Left forelimb (tissue), 1 donor: ENCODE measurements at places on chromosomes 16 and 17.
A peak's percentile ranks its signal among the peaks of the same experiment; 100 is the strongest.

- DNase-seq: no peak
These were observed 64.7 kb downstream of the ZFHX3 start for GRCh38 chr16:72983241-72983640.

DNA sequence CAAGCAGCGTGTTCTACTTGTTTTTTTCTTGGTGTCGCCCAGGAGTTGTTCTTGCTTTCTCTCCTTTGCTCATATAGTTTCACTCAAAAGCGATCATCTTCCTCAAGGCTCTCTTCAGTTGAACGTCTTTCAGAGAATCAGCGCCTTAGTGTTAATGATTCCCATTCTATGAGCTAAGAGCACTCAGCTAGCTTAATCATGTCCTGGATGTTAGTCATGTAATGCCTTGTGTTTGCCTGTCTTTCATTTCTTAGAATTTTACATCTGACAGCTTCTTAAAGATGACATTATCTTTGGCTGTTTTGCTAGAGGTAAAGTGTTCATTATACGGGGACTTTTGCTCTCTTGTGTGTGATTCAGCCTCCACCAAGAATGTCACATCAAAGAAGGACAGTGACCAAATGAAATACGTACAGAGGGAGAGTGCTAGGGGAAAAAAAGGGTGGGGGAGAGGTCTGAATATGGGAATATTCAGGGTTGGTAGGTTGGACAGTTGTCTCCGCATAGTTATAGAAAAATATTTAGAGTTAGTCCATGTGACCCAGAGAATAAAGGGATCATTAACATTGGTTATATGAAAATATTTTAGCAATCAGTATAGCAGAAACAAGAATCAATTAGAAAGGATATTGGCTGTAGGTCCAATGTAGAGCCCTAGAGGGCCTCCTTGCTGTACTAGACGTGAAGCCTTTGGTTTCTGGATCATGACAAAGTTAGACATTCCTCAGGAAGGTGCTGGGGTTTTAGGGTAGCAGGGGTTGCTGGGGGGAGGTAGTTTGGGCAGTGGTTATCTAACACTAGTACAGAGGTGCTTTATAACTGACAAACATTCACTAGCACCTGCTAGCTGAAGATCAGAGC lies 31.9 kb upstream of the ANKFN1 start:
- no peak for DNase-seq

GRCh38 chr17:43967251-43967875 lies 13.6 kb upstream of the PYY start:
- no peak for DNase-seq

DNA sequence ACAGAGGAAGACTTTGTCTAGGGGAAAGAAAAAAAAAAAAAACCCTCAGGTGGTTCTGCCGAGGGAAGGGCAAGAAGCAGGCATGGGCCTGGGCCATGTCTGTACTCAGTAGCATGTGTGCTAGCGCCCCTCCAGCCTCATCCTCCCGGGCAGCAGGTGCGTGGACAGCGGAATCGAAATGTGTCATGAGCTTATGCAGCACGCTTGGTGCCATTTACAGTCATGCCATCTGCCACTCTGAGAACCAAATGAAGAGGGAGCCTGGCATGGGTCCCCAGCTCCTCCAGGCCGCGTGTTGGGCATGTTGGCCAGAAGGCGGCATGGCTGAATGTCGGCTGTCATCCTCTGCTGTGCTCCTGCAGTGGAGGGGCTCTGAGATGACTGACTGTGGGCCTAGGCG lies 31.4 kb downstream of the CRAMP1 start:
- no peak for DNase-seq

- DNase-seq: no peak
These were observed 412.3 kb upstream of the CDH11 start for GRCh38 chr16:65534121-65534528.

DNA sequence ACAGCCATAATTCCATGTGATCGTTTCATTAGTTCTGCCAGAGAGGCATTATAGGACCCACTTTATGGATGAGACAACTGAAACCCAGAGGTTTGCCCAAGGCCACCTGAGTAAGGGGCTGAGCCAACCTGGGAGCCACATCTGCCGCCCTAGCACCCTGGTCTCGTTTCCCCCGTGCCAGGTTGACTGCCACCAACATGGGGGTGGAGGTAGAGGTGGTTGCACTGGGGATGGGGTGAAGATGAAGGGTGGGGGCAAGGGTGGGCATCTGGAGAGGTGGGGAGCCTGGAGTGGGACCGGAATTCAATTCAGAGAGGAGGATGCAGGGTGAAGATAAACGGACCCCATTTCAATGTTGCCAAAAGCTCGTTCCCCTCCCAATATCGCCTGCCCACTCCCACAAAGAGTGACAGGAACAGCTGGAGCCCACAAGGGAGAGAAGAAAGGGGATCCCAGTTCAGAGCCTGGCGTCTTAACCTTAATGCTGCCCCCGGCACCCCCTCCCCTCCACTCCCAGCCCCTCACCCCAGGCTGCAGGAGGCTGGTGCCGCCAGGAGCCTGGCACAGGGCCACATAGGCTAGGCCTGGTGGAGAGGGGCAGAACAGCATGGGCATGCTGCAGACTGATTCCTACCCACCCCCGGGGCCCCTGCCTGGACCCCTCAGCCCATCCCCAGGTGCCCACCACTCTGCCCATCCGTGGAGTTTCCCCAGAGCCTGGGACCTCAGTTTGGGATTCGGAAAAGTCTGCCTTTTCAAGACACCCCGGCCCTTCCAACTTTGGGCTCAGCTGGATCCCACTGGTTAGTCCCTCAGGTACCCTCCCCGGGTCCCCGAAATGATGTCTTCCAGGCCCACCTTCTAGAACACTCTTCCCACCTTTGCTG lies 29.6 kb downstream of the NGFR start:
- peak; percentile 62 for DNase-seq

GRCh38 chr17:50200457-50201275 lies 765 bp downstream of the COL1A1 start:
- DNase-seq: peak; percentile 95

- DNase-seq: no peak
These were observed 581 bp upstream of the TMEM208 start for GRCh38 chr16:67226295-67226803.

DNA sequence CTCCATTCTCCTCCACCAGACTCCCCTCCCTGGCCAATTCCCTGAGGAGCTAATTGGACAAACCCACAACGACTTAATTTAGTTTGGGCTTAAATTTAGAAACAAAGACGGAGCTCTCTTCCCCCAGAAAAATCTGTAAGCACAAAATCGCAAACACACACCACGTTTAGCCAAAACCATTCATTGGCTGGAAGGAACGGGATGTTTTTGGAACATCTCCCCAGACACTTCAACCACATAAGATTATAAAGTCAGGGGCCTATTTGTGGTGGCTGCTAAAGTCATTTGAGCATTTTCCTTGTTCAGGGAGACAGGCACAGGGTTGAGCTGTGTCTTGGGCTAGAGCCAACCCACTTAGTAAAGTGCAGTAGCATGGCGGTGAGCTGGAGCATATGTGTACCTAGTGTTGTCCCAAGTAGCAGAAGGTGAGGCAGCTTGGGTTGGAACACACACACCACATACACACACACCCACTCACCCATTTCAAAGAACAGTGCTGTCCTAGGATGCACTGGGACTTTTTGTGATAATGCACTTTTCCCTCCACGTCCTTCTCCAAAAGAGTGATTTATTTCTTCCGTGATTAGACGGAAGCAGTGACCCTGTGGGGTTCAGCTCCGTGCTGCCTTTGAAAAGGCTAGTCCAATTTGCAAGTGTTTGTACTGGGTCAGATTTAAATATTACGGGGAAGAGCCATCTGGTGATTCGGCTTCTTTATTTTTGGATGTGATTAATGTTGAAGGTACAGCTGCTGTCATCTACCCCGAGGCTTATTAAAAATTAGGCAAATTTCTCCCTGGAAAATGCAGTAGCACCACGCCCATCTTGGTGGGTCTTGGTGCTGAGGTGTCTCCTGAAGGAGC lies 32.2 kb downstream of the ELAC2 start:
- DNase-seq: peak; percentile 65

DNA sequence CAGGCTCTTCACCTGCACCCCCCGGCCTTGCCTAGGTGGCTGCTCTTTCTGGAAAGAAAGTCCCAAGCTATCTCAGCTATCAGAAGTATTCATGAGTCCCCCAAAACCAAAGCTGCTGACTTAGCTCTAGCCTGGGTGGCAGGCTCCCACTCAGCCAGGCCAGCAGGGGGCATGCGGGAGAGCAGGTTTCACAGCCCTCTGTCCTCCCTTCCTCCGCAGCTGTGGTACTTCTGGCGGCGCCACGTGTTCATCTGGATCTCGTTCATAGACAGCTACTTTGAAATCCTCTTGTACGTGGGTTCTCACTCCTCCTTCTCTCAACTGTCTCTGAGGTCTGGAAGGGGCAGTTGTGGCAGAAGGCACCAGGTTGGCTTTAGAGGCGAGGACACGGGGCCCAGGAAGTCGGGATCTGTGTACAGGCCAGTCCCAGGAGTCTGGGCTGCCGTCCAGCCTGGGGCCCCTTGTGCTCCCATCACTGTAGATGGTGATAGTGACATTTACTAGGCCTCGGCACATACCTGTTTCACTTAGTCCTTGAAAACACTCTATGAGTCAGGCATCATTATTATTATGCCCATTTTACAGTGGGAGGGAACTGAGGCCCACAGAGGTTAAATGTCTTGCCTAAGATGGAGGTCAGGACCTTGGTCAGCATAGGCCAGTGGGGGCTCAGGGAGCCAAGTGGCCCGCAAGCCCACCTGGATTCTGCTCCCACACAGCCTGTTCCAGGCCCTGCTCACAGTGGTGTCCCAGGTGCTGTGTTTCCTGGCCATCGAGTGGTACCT lies 12.9 kb downstream of the TRPV2 start:
- no peak for DNase-seq

- DNase-seq: no peak
These were observed 930 bp downstream of the SPNS2 start for GRCh38 chr17:4499431-4500190.

DNA sequence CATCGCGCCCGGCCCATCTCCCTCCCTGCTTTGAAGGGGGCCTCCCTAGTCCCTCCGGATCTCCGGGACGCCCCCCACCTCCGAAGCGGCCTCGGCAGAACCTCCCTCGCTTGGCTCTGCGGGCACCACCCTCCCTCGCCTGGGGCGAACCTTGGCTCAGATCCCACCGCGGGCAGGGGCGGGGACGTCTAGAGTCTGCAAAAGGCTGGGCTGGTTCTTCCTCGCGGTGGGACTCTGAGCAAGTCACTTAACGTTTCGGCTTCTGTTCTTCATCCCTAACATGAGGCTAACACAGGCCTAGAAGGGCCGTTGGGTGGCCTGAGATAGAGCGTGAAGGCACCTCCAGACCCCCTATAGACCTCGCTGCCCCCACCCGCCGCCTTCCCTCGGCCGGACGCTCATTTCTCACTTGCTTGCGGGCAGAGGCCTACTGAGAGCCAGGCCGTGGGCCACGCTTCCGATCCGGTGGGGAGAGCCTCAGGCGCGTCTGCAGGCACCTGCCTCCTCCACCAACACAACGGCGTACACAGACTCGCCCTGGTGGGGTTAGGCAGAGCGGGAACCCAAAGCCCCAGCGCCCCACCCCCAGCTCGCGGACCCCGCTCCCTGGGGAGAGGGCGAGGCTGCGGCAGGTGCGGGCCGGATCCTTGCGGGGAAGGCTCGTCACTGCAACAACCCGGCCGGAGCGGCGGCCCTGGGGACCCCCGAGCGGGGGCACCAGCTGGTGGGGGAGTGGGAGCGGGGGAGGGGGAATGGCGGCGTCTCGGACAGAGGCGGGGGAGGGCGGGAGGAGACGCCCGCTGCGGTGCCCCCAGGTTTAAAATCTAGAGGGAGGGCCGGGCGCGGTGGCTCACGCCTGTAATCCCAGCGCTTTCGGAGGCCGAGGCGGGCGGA lies 5.4 kb downstream of the MYO1C start:
- peak; percentile 85 for DNase-seq

- DNase-seq: no peak
These were observed 152.9 kb upstream of the PLCG2 start for GRCh38 chr16:81626181-81626674.

- DNase-seq: no peak
These were observed at the start of gene MC1R for GRCh38 chr16:89918453-89919347. Gene MC1R (plus strand): TSS chr16:89918862. CDS start chr16:89919259, 397 bp downstream.

- no peak for DNase-seq
These were observed 15.3 kb downstream of the SGCA start for GRCh38 chr17:50181144-50181543.
